Large intestine (tissue), 12 donors: ENCODE measurements at places on chromosomes 7 and 10. TPM values are rescaled to one million over a fixed set of nuclear protein-coding genes. Genes with fewer than 3 reads are reported as not detected.
A peak's percentile ranks its signal among the peaks of the same experiment; 100 is the strongest.

GRCh38 chr10:95920798-95921426 lies 13.1 kb downstream of the CC2D2B start:
- DNase-seq: no peak
- no peak overlapping the region for H3K27ac ChIP-seq
- no peaks in the 10 kb centered on the region for H3K4me1 ChIP-seq
- H3K4me3 ChIP-seq: no peak overlapping the region
- H3K36me3 ChIP-seq: no peaks in the 10 kb centered on the region

- H3K27me3 ChIP-seq: no peaks in the 10 kb centered on the region
- no peaks in the 10 kb centered on the region for H3K36me3 ChIP-seq
- H3K27ac ChIP-seq: peak overlapping the region; percentile 94
- peaks cover 37% of the 10 kb centered on the region for H3K4me1 ChIP-seq
- H3K4me3 ChIP-seq: no peak overlapping the region
Observed at GRCh38 chr10:5609952-5610616, 56.3 kb downstream of the ASB13 start.

DNA sequence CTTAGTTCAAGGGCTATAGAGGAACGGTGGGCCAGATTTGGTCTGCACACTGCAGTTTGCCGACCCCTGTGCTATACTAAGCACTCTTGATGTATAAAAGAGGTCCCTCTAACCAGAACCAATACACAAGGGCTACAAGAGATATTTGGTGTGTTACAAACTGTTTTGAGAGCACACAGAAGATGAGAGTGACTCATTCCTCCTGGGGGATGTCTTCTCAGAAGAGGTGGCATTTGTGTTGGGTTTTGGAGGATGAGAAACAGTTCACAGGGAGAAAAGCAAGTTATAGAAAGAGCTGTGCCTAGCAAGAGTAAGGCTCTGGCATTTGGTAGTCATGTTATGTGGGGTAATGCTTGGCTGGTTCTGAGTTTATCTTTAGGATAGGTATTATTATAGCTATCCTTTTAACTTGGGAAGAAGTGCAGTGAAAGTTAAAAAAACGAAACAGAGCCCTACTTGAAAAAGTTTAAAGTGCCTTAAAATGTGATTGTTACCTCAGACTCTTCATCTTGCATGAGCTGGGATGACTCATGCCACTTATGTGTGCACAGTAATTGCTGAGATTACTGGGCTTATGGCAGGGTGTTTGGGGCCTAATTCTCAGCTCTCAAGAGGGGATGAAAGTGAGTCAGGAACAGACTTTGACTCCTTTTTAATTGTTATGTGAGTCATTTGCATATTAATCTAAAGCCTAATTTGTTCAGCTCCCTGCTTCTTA lies 160.4 kb downstream of the KIF20B start:
- DNase-seq: no peak
- no peaks in the 10 kb centered on the region for H3K36me3 ChIP-seq
- no peaks in the 10 kb centered on the region for H3K27me3 ChIP-seq

GRCh38 chr7:30627026-30627425 lies 32.3 kb downstream of the GARS1 start:
- no peak for DNase-seq
- H3K36me3 ChIP-seq: peaks cover 56% of the 10 kb centered on the region
- H3K27me3 ChIP-seq: no peaks in the 10 kb centered on the region
- H3K4me3 ChIP-seq: no peak overlapping the region
- no peaks in the 10 kb centered on the region for H3K4me1 ChIP-seq

GRCh38 chr10:98224996-98225395 lies 43.0 kb downstream of the LOXL4 start:
- no peak overlapping the region for H3K4me3 ChIP-seq
- H3K27me3 ChIP-seq: no peaks in the 10 kb centered on the region
- H3K27ac ChIP-seq: no peak overlapping the region
- no peak for DNase-seq

- DNase-seq: no peak
- H3K4me1 ChIP-seq: peaks cover 8% of the 10 kb centered on the region
- peaks cover 60% of the 10 kb centered on the region for H3K36me3 ChIP-seq
- no peaks in the 10 kb centered on the region for H3K27me3 ChIP-seq
- no peak overlapping the region for H3K4me3 ChIP-seq
Observed at GRCh38 chr10:112970021-112970420, 20.0 kb downstream of the TCF7L2 start.

The TFEC gene
- polyA plus RNA-seq: 132 TPM

DNA sequence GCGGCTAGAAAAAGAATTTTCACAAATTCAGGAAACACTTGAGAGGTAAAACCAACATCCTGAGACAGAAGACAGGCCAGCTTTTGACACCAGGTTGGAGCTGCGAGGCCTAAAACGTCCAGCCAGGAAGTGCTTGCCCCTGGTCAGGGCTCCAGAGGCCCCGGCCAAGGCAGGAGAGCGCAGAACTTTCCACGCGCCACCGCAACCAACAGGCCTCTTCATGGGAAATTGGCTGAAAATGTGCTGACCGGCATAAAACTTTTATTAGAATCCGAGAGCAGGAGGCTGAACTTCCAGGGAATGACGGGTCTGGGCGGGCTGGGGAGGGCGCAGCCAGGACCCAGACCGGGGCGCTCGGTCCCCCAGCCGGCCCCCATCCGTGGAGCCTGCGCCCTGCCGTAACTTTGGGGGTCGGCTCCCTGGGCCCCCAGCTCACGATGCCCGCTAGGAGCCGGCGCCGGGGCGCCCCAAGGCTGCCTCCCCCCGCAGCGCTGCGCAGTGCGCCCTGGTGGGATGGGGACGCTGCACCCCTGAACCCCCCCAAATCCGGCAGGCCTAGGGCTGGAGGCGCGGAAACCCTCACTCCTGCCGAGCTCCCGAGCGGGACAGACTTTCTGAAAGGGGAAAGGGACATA lies 414.0 kb upstream of the MKI67 start:
- no peak overlapping the region for H3K27ac ChIP-seq
- H3K27me3 ChIP-seq: peaks cover 69% of the 10 kb centered on the region
- H3K4me3 ChIP-seq: no peak overlapping the region
- no peaks in the 10 kb centered on the region for H3K4me1 ChIP-seq
- no peak for DNase-seq

DNA sequence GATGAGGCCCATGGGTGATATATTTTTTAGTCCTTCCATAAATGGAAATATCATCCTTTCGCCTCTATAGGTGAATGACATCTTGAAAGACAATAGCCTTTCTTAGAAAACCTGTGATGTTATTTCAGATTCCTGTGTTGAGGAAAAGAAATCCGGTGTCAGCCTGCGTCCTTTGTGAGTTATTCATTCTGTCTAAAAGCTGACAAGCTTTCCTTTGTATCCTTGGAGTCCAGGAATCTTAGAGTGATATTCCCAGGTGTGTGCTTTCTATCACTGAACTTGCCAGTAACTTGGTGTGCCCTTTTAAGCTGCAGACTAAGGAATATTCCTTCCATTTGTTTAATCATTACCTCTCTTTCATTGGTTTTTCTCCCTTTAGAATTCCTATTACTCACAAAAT lies 41.0 kb downstream of the EVX1 start:
- no peaks in the 10 kb centered on the region for H3K4me1 ChIP-seq
- DNase-seq: no peak
- no peaks in the 10 kb centered on the region for H3K36me3 ChIP-seq
- H3K4me3 ChIP-seq: no peak overlapping the region
- H3K27me3 ChIP-seq: no peaks in the 10 kb centered on the region

DNA sequence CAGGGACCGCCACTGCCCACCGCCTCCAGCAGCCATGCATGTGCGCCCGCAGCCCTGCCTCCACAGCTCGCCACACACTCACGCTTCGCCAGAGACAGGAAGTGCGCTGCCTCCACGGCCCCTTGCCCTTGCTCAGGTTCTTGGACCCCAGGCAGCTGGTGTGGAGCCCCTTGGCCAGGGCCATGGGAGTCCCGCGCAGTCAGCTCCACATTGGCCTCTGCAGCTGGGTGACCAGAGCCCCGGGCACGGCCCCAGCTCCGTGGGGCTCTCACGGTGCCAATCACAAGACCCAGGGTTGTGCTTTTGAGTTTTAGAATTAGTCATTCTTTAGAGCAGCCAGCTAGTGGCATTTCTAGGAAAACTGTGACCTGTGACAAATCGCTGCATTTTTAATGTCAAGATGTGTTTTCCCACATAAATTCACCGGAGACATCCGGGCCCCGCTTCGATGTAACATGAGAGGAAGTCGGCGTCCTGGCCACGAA lies 4.3 kb upstream of the UTF1 start:
- DNase-seq: no peak
- no peaks in the 10 kb centered on the region for H3K36me3 ChIP-seq
- no peaks in the 10 kb centered on the region for H3K4me1 ChIP-seq
- peaks cover 32% of the 10 kb centered on the region for H3K27me3 ChIP-seq
- H3K27ac ChIP-seq: no peak overlapping the region

The PRKCQ gene
- 3.7 TPM for polyA plus RNA-seq

DNA sequence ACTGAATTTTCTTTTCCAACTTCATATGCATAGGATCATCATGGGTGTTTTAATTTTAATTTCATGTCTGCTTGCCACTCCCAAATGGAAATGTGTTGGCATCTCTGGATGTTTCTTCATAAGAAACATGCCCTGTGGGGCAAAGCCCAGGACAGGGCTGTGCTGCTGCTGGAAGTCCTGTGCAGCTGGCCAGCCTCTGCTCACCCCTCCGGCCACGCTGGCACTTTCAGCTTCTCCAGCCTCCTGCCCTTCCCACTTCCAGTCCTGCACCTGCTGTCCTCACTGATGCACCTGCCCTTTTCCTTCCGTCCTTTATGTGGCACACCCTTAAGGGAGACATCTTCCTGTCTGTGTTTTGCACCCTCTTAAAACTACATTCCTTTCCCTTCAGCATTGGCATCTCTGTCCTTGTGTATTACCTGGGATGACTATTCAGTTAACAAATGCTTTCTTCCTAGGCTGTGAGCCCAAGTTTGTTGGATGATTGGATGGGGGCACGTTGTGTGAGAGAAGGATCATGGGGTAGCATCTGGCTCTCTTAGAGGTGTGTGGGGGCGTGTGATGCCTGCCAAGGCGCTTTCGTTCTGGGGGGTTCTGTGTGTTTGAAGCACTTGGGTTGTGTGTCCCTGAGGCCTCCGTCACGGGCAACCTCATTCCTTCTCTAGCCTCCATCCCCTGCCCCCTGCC lies 56.8 kb downstream of the TCF7L2 start:
- H3K27me3 ChIP-seq: no peaks in the 10 kb centered on the region
- peaks cover 20% of the 10 kb centered on the region for H3K36me3 ChIP-seq
- no peak overlapping the region for H3K27ac ChIP-seq
- H3K4me1 ChIP-seq: peaks cover 33% of the 10 kb centered on the region
- no peak for DNase-seq
- no peak overlapping the region for H3K4me3 ChIP-seq

The SMARCD3 gene
- polyA plus RNA-seq: 29.1 TPM

The MPP7 gene
- polyA plus RNA-seq: 16.2 TPM

The COL26A1 gene
- polyA plus RNA-seq: 1.0 TPM

The ADGRA1 gene
- polyA plus RNA-seq: 0.40 TPM

DNA sequence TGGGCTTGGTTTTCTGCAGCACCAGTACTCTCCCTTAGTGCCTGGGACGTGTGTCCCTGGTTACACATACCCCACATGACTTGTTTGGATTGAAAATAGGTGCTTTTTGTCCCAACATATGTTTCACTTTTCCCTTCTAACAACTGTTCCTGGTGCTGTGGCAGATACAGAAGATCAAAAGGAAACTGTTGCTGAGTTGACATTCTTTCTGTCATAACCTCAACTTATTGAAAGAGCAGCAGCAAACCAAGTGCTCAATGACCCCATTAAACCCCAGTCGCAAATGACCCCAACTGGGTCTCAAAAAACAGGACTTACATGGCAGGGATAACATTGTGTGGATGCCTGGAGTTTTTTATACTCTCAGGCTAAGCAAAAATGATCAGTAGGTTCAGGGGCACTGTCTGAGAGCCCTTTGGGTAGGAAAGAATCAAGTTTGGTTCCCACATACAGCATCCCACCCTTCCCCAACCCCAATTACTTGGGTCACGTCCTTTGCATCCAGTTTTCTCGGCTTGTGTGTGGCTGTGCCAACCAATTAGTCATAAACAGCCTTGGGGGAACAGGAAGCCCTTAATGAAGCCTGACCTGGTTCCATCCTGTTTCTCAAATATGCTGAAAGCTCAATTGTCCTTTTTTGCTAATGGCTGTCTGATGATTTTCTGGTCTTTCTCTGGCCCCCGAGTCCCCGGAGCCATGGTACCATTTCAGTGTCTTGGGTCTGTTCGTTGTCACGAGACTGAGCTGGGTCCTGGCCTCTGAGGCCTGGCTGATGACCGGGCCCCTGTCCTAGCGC lies 4.9 kb downstream of the HKDC1 start:
- no peak for DNase-seq
- H3K27me3 ChIP-seq: no peaks in the 10 kb centered on the region
- H3K4me1 ChIP-seq: peaks cover 66% of the 10 kb centered on the region
- no peak overlapping the region for H3K4me3 ChIP-seq
- peaks cover 23% of the 10 kb centered on the region for H3K36me3 ChIP-seq

GRCh38 chr7:35593899-35594298 lies 101.0 kb downstream of the HERPUD2 start:
- no peak overlapping the region for H3K4me3 ChIP-seq
- DNase-seq: no peak
- no peaks in the 10 kb centered on the region for H3K4me1 ChIP-seq
- no peaks in the 10 kb centered on the region for H3K36me3 ChIP-seq
- no peak overlapping the region for H3K27ac ChIP-seq

DNA sequence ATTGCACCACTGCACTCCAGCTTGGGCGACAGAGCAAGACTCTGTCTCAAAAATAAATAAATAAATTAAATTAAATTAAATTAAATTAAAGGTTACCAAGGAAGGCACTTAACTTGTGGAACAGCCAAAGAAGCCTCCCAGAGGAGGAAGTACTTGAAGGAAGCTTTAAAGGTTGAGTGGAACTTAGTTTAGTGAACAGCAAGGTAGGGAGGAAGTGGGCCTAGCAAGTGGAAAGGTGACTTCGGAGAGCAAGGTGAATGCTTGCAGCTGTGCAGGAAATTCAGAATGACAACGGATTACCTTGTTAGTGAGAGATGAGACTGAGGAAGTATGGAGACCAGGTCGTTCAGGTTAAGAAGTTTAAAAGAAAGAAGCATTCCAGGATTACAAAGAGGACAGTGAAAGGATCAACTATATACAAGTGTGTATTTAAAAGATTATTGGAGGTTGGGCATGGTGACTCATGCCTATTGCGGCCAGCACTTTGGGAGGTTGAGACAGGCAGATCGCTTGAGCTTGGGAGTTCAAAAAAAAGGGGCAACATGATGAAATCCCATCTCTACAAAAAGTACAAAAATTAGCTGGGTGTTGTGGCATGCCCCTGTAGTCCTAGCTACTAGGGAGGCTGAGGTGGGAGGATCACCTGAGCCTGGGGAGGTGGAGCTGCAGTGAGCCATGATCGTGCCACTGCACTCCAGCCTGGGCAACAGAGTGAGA lies 12.8 kb upstream of the RPEL1 start:
- H3K27ac ChIP-seq: peak overlapping the region; percentile 95
- no peak overlapping the region for H3K4me3 ChIP-seq
- DNase-seq: no peak
- H3K36me3 ChIP-seq: no peaks in the 10 kb centered on the region

- peak; percentile 77 for DNase-seq
- peaks cover 18% of the 10 kb centered on the region for H3K4me1 ChIP-seq
- H3K27ac ChIP-seq: no peak overlapping the region
- H3K27me3 ChIP-seq: no peaks in the 10 kb centered on the region
- H3K36me3 ChIP-seq: no peaks in the 10 kb centered on the region
Observed at GRCh38 chr10:110802551-110803238, 69.0 kb upstream of the PDCD4 start.

The NODAL gene
- polyA plus RNA-seq: 0.33 TPM

The VWA2 gene
- 4.6 TPM for polyA plus RNA-seq

- no peak for DNase-seq
- H3K4me3 ChIP-seq: no peak overlapping the region
- no peak overlapping the region for H3K27ac ChIP-seq
- H3K4me1 ChIP-seq: peaks cover 4% of the 10 kb centered on the region
- H3K36me3 ChIP-seq: no peaks in the 10 kb centered on the region
Observed at GRCh38 chr7:87413029-87413428, 62.5 kb downstream of the ABCB4 start.

The MYOZ1 gene
- 0.94 TPM for polyA plus RNA-seq
